CD14-positive monocyte (primary cell): ENCODE measurements at places on chromosomes 2 and 18.

GRCh38 chr18:8615397-8616027 is 6.3 kb downstream of the RAB12 start:
- peak; percentile 82 for DNase-seq

DNA sequence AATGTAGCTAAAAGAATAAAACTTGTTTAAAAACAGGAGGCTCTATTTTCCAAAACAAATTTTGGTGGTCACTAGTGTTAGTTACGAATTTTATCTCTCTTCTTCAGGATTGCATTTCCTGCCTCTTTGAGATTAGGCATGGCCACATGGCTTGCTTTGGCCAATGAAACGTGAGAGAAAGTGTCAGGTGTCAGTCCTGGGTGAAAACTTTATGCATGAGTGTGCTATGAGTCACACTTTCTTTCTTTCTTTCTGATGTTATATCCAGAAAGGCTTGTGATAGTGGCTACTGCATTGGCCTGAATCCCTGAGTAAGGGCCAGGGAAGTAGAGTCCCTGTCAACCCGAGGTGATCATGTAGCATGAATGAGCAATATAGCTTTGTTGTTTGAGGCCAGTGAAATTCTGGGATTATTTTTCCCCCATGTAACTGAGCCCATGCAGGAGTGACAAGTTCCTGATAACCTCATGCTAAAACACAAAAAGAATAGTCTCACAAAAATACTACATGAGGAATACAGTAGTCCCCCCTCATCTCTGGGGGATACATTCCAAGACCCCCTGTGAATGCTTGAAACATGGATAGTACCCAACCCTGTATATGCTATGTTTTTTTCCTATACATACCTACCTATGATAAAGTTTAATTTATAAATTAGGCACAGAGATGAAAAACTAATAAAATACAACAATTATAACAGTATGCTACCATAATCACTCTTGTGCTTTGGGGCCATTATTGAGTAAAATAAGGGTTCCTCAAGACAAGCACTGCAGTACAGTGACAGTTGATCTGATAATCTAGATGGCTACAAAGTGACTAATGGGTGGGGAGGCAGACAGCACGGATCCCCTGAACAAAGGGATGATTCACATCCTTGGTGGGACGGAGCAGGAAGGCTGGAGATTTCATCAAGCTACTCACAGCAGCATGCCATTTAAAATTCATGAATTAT is 109.5 kb downstream of the CDC42EP3 start:
- DNase-seq: peak; percentile 58

GRCh38 chr18:55744206-55744605 is 156.2 kb upstream of the TCF4 start:
- no peak for DNase-seq

DNA sequence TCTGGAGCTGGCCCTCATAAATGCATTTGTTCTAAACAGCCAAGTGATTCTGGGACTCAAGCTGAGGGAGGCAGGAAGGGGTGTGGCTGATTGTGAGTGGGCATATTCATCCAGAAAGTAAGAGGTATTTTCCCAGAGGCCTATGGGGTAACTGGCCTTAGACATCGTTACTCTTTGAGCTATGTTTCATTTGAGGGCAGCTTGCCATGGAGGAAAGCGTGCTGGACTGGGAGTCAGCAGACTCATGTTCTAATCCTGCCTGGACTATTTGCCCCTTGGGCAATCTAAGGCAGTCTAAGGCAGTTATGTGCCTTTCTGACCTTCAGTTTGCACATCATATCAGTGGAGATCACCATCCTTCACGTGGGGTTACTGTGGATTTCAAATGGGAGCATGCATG is 93.5 kb upstream of the SLC14A2 start:
- no peak for DNase-seq

DNA sequence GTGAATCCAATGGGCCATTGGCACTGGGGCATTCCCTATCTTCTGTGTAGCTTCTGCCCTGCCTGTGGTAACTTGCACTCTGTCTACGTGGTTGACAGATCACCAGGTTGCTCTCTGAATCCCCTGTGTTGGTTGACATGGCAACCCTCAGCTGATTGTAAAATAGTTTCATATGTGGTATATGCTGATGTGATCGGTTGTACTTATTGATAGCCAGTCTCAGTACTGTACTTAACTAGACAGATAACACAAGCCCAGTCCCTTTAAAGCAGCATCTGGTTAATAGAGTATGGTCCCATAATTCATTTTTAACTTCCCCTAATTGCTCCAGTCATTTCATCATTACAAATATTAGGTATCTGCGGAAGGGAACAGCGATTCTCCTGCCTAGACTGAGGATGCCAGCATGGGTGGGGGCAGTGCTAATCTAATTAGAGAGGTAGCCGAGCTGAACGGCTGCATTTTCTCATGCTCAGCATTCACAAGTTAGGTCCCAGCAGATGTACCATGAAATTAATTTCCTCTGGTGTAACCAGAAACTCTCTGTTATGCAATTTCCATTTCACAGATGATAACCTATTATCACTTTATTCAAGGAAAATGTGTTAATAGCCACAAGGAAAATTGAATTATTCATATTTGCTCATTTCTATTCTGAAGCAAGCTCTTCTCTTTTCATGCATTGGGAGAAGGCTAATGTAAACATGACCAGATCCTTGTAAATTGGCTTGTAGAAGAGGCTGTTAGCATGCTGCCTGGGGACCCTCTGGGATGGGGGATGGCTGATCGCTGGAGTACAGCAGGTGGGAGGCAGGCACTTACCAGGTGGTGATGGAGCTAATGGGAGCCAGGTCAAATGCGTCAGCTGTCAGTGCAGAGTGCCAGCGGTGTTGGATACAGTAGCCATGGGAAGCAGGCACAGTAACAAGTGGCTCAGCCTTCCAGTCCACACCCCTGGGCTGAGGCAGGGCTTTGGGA is 608.3 kb downstream of the GALR1 start:
- no peak for DNase-seq

DNA sequence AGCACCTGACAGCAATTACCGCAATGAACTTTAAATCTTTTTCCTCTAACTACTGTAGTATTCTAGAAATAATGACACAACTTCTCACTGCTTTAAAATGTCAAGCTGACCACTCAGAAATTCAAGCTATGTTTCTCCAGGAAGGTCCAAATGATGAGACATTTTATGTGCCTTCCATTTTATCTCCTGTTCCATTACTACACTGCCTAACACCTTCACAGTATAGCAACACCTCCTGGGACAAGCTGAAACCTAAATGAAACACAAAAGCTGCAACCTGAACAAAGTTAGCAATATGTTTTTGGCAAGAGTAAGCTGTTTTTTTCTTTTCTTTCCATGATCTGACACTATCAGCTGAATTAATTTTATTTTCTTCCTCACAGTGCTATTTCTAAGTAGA is 81.9 kb downstream of the IKZF2 start:
- DNase-seq: no peak

- no peak for DNase-seq
These were observed 271.7 kb downstream of the NDUFA10 start for GRCh38 chr2:239753401-239753837.

GRCh38 chr2:98649992-98650375 is 41.6 kb downstream of the UNC50 start:
- DNase-seq: no peak

- no peak for DNase-seq
These were observed 14.3 kb downstream of the CCDC150 start for GRCh38 chr2:196653843-196654242.

- DNase-seq: no peak
These were observed 21.5 kb upstream of the SPRED2 start for GRCh38 chr2:65453916-65454315.

- no peak for DNase-seq
These were observed 17.5 kb downstream of the STEAP3 start for GRCh38 chr2:119241205-119241532.

DNA sequence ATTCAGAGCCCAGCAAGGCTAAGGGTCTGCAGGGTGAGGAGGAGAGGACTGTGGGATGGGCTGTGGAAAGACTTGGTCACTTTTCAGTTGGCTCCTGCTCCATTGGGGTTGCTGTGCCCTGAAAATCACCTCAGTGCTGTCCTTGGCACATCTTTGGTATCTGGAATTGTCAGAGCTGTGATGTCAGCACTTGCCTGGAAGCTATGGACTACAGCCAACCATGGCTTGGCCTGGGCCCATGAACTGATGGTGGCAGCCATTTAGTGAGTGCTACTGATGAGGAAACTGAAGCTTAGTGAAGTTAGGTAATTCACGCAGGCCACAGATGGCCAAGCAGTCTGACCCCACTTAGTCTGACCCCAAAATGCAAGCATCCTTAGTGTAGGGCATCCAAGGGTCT is 121.8 kb upstream of the SERPINE2 start:
- no peak for DNase-seq

- DNase-seq: no peak
These were observed 41.2 kb downstream of the AGFG1 start for GRCh38 chr2:227513113-227513512.

- no peak for DNase-seq
These were observed 187.6 kb downstream of the STK39 start for GRCh38 chr2:168059758-168060157.

- DNase-seq: no peak
These were observed 158.0 kb downstream of the EN1 start for GRCh38 chr2:118689456-118689855.

DNA sequence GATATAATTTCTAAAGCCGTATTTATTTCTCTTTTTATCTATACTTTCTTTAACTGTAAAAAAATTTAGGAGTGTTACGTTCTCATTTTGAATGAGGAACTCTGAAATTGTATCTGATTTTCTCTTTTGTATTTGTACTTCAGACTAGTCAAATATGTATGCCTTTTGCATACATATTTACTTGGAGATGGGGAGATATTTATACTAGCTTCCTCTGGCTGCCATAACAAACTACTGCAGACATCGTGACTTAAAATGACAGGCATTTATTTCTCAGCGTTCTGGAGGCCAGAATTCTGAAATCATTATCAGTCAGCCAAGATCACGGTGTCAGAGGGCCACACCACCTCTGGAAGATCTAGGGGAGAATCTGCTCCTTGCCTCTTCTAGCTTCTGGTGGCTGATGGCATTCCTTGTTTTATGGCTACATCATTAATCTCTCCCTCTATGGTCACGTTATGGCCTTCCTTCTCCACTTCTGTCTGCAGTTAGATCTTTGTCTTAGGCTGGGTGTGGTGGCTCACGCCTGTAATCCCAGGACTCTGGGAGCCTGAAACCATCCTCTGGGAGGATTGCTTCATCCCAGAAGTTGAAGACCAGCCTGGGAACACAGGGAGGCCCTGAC is 8.2 kb downstream of the LCLAT1 start:
- no peak for DNase-seq

DNA sequence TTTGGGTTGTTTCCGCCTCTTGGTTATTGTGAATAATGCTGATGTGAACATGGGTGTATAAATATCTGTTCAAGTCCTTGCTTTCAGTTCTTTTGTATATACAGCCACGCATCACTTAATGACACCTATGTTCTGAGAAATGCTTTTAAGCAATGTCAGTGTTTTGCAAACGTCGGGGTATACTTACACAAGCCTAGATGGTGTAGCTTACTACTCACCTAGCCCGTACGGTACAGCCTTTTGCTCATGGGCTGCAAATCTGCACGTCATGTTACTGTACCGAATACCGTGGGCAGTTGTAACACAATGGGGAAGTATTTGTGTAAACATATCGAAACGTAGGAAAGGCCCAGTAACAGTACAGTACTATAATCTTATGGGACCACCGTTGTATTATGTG is 12.4 kb downstream of the RALB start:
- DNase-seq: peak; percentile 65

- DNase-seq: no peak
These were observed 4.4 kb downstream of the FBLN7 start for GRCh38 chr2:112142525-112143078.

- no peak for DNase-seq
These were observed at the start of gene ADAM23 for GRCh38 chr2:206442833-206443734. TSS of gene ADAM23 (plus strand) at chr2:206443532. CDS start at chr2:206443867, 335 bp downstream.

GRCh38 chr2:215933151-215933550 is 80.2 kb downstream of the MREG start:
- DNase-seq: no peak

DNA sequence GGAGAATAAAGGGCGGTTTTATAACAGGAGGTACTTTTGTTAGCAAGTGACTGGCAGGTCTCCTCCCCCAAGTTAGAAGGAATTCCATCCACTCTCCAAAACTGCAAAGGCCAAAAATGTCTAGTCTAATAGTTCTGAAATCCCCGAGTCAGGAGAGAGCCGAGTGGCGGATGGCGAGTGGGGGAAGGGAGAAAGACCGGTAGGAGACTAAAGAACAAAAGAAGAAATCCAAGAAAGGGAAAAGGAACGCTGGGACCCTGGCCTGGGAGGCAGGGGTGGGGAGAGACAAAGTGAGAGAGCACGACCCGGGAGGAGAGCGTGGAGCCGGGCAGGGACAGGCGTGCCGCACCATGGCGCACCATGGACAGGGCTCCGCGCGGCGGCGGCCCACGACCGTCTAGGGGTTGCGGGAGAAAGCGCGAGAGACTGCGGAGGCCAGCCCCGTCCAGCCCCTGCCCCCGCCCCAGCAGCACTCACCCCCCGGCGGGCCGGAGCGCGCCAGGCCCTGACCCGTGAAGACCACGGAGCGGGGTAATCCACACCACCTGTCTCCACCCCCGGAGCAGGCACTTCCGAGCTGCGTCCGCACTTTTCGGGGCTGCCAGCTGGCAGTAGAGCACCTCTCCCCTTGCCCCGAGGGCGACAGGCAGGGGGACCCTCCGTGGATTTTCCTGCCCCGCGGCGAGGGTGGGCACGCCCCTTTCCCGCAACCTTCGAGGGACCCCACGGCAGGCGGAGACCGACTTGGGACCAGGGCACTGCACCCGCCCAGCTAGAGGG is 1.6 kb downstream of the CDH2 start:
- no peak for DNase-seq

GRCh38 chr2:176126929-176127773 is 2.4 kb upstream of the HOXD8 start:
- DNase-seq: peak; percentile 38

- DNase-seq: no peak
These were observed 326.5 kb downstream of the BCL11A start for GRCh38 chr2:60226943-60227342.

- no peak for DNase-seq
These were observed 277.7 kb upstream of the ACVR2A start for GRCh38 chr2:147567136-147567535.

GRCh38 chr18:49966090-49966489 is 152.8 kb upstream of the ACAA2 start:
- no peak for DNase-seq

- DNase-seq: no peak
These were observed 686.1 kb downstream of the KCNJ3 start for GRCh38 chr2:155384555-155385123.

GRCh38 chr18:54684784-54685183 is 93.7 kb downstream of the DYNAP start:
- no peak for DNase-seq

GRCh38 chr2:101657787-101658186 is 39.7 kb upstream of the MAP4K4 start:
- DNase-seq: no peak

- DNase-seq: no peak
These were observed 32.8 kb downstream of the UGP2 start for GRCh38 chr2:63874204-63875130.

- DNase-seq: no peak
These were observed 165.0 kb downstream of the ZEB2 start for GRCh38 chr2:144354953-144355352.

- DNase-seq: peak; percentile 86
These were observed at the start of gene RFX8 for GRCh38 chr2:101474731-101475384. TSS of gene RFX8 (minus strand) at chr2:101475112. CDS start at chr2:101466848, 8,264 bp downstream.

GRCh38 chr2:71544919-71545571 is 91.7 kb downstream of the DYSF start:
- DNase-seq: peak; percentile 21

- DNase-seq: no peak
These were observed 194.4 kb upstream of the ID2 start for GRCh38 chr2:8487461-8487932.

- no peak for DNase-seq
These were observed 97.2 kb downstream of the SP100 start for GRCh38 chr2:230512955-230513748.

- no peak for DNase-seq
These were observed 2.5 kb downstream of the DCC start for GRCh38 chr18:52342456-52342855.
